NCI-H510A (cell line): ENCODE measurements at places on chromosomes 12 and 14.

DNA sequence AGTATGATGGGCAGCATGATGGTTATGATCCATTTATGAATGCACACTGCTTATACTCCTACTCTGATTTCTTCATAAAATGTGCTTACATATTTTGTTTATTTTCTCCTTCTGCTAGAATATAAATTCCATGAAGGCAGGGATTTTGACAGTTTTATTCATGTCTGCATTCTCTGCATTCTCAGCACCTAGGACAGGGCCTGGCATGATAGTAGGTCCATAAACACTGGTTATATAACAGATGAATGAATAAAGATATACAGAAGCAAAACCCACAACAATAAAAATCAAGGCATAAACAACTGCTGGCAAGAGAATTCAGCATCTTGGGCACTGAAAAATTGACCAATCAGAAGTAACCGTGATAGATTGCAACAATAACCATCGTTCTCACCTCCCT, 115.4 kb downstream of the WIF1 start:
- DNase-seq = no peak

- DNase-seq = no peak
These were observed 1553.8 kb upstream of the FLRT2 start for GRCh38 chr14:83975841-83976770.

- no peak for DNase-seq
These were observed 272.7 kb downstream of the AEBP2 start for GRCh38 chr12:19712041-19712440.

GRCh38 chr12:60335745-60336144, 739.9 kb downstream of the SLC16A7 start:
- DNase-seq = no peak

DNA sequence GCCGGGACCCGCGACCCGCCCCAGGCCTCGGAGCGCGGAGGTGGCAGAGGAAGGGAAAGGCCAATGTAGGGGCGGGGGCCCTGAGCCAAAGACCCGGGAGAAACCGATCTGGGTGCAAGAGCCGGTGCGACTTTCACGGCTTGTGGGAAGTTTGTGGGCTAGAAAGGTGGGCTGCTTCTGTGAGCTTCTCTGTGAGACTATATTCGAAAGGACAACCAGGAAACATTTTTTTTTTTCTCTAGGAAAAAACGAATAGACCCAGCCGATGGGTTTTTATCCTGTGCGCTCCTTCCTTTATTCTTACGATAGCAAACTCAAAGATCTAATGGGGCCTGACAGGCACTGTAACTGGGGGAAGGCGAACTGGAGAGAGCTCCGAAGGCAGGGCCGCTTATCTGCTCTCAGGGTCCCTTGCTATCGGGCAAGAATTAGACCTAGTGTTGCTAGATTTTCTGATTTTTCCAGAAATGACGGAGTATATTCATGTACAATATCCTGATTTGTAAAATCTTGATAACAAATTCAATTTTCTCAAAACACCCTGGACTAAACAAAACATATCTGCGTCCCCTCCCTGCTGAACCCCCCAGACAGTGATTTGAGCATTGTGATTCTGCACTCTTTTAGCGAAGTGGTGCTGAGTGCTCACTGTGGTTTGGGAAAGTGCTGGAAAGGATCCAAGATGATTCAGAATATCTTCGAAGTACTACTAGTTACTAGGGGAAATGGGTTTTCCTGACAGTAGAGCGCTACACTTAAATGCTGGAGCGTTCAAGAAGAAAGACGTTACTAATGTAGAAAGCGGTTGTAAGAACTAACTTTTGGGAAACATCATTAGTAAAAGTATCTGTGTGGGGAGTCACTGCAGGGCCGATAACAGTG, 563 bp upstream of the STXBP6 start:
- DNase-seq = no peak

- no peak for DNase-seq
These were observed 29.1 kb upstream of the ADAM20 start for GRCh38 chr14:70563869-70564268.

DNA sequence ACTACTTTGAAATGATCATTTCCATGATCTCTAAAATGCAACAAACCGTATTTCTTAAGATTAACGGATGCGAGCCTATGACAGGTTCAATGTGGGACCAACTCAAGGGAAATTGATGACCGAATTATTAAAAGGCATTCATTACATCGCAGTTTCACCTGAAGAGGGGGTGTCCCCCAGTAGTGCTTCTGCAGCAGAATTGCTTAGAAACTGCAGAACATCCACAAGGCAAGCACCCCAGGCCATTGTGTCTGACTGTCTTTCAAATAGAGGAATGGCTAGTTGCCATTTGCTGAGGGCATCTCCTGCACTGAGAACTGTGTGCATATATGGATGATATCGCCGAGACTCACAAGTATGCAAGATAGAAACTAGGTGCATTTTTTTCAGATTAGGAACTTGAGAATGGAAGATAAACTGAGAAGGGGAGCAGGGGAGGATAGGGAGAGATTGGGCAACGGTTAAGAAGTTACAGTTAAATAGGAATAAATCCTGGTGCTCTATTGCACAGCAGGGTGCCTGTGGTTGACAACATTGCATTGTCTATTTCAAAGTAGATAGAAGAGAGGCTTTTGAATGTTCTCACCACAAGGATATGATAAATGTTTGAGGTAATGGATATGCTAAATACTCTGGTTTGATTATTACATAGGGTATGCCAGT, 234.3 kb upstream of the PLEKHG7 start:
- no peak for DNase-seq

DNA sequence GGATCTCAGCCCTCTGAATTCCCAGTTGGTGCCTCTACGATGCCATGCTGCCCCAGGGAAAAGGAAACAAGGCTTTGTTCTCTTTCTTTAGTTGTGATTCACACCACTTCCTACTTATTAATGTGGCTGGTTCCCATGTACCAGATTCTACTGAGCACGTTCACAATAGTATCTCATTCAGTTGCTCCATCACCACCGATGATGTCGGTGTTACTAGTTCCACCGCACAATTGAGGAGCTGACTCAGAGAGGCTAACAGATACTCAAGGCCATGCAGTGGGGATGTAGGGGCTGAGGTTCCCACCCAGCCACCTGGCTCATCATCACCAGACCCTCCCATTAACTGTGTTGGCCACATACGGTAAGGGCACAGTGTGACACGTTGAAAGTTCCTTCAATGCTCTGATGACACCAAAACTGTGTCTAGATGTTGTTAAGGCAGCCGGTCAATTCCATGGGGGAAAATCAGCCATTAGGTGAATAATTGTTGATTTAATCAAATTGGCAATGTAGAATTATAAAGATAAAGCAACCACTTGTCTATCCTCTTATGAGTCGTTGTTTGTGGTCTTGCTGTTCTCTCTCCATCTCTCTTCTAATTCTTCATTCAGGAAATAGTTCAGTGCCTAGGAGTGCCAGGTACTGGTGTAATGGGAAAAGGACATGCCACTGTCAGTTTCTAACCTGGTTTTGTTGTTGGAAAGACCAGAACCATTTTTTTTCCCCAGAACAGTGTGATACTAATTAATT, 244.2 kb upstream of the CRY1 start:
- DNase-seq = no peak
